ENCODE measurements at places on chromosomes 5 and 9.

DNA sequence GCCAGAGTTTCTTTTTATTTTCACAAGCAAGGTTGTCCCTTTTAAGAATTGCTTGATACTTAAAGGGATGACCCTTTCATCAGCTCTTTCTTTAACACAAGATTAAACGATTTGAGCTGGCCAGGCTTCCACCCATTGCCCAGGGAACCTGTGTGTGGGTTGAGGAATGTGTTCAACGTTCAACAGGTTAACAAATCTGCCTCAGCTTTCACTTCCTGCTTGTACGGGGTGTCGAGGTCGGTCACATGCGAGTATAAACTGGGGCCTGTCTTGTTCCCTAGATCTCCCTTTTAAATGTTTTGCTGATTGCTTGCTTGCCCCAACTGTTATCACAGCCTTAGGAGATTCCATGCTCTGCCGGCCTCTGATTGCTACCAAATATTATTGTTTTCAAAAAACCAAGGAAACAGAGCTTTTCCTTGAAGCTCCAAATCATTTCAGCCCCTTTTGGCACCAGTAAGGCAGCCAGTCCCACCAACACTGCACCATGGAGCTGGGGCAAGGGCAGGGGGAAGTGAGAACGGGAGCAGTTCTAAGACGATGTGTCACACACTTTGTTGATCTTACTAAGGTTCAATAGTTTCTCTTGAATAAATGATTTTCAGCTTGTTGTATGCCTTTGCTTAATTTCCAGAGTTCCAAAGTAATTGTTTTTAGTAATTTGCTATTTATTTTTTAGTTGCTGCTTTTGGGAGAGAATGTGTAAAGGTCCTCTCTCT is 10.7 kb upstream of the CLK4 start:
- DNase-seq: no peak

- no peak for DNase-seq
Observed at GRCh38 chr5:132465059-132465707, 25.4 kb downstream of the IRF1 start.

DNA sequence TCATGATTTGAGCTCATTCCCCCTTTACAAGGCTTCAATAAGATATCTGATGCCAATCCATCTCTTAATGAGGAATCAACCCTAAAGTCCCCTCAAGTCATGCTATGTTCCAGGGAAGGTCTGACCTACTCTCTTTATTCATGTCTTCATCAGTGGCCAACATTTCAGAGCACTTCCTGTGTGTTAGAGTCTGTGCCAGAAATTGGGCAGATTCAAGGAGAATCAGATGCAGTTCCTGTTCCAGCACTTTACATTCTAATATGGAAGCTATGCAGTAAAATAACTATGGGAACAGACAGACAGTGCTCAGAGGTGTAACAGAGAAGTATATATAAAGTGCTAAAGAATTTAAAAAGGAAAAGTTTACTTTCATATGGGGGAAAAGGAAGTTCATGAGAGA is 193.4 kb upstream of the NR4A3 start:
- DNase-seq: no peak

DNA sequence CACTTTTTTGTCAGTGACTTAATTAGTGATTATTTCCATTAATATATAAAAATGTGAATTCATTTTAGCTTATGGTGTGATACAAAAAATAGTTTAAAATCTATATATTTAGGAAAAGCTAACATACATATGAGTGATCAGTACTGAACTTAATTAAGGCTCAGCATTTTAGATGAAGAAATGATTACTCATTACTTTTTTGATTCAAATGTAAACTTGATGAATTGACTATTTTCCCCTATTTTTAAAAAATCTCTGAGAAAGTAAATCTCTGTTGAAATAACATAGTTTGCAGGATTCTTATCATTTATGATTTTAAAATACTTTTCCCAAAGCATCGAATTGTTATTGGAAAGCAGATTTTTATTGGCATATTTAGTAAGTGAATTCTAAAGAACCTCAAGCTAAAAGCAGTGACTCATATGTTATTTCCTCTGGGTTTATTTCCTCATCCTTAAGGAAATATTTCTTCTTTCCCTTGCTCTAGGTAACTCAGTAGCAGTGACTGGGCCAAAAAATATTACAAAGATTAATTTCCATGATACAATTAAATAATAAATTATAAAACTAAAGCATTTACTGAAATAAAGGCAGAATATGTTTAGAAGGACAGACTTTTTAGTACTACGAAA is 290.6 kb downstream of the FER start:
- DNase-seq: no peak

DNA sequence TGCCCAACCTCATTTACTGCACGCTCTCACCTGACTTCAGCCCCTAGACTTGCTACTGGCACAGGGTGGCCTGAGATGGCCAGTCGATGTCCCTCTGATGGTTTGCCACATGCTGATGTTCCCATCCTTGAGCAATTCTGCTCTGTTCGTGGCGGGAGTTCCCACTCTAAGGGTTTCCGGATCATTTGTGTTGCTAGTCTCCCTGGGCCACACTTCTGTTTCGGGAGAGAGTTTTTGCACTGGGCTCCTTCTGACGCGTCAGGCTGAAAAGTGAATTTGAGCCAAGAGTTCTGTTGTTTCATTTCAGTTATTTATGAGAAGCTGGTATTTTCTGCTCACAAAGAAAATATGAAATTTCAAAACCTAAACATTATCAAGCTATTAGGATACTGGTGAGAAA is 597.7 kb downstream of the BNC2 start:
- no peak for DNase-seq

DNA sequence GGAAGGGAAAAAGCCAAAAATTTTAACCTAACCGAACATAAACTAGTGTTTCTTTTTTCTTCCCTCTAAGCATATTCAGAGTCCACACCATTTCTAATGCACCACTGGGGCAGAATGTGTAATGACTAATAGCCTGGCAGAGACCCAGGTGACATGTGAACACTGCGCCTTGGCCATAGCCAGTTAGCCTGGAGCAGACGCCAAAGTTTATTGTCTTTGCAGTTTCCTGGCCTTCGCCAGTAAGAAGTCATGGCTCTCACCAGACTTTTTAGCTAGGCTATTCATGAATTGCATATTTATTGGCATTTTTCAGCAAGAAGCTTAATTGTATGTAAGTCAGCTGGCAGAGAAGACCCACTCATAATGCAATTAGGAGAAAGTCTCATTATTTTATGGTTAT is 182.8 kb upstream of the SLC27A6 start:
- DNase-seq: no peak

DNA sequence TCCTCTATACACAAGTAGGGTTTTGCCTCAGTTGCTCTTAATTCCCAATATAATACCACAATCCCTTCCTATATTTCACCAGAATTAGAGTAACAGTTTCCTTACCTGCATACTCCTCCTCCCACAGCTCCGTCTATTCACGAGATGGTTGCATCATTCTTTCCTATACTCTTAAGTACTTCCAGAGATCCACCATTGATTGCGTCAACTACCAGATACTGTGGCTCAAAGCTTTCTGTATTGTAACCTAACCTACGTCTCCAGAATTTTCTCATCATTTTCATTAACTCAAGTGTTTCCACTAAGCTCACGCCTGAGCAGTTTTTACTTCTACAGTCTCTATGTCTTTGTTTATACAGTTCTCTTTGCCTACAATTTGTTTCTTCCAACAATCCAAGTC is 31.2 kb upstream of the MINAR2 start:
- no peak for DNase-seq

GRCh38 chr9:130912932-130913598 is 16.5 kb upstream of the QRFP start:
- DNase-seq: no peak

DNA sequence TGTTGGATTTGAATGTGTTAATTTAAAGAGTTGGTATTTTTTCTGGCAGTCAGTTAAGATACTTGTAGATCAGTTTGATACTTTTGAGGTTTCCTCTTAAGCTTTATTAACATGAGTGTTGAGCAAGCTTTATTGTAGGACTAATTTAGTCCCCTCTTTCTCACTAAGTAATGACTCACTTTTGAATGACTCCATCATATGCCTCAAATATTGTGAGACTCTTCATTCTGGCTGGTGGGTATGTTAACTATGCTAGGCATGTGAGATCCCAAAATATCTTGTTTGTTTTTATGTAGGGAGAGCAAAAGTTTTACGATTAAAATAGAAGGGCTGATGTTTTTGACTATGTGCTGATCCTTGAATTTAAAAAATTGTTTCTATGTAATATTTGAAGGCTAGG is 355.7 kb downstream of the IZUMO3 start:
- DNase-seq: no peak

- DNase-seq: no peak
Observed at GRCh38 chr5:167642779-167643517, 648.5 kb upstream of the WWC1 start.

DNA sequence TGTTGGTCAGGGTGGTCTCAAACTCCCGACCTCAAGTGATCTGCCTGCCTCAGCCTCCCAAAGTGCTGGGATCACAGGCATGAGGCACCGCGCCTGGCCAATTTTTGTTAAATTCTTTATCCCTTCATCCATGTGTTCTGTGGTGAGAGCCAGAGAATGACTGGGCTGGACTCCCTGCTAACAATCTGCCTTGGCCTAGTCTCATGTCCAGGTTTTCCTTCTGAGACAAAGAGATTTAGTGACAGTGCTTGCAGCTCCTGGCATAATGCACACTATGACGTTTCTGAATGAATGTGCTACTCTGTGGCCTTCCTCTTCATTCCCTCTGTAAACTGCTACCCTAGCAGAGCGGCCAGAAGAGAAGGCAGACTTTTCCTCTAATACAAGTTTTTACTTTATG is 79.3 kb downstream of the FOXD1 start:
- DNase-seq: no peak

GRCh38 chr9:24738421-24738961 is 192.8 kb upstream of the IZUMO3 start:
- no peak for DNase-seq

DNA sequence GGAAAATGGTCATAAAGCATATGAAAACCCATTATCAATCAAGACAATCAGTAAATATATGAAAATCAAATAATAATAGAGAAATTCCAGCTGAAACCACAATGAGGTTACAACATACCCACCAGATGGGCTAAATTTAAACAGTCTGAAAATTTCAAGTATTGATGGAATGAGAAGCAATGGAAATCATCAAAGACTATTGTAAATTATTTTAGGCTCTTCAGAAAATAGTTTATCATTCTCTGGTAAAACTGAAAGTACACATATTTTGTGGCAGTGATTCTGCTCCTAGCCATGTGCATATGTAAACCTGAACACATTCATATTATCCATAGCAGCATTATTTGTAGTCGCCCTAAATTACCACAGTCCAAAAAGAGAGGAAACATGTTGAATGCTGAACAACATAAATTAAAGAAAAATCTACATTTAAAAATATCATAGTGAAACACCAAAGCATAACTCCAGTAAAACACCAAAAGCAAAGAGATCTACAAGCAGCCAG is 215.3 kb downstream of the PRELID2 start:
- DNase-seq: no peak

- no peak for DNase-seq
Observed at GRCh38 chr5:132456987-132457361, 33.6 kb downstream of the IRF1 start.

- DNase-seq: no peak
Observed at GRCh38 chr9:137452761-137453642, 6.1 kb downstream of the NSMF start.

DNA sequence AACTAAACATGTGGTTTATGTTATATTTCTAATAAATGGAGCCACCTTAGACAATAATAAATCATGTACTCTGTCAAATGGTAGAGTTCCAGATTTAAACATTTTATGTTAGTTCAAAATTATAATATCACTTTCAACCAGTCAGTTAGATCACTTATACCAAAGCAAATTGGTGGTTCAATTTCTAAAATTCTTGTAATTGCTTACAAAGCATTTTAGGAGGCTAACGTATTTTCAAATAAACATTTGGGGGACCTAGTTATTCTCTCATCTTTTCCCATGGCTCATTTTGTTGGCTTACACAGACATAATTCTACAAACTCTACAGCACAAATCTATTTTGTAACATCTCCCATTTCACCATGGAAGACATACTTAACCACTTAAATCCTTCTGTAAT is 39.9 kb downstream of the EDIL3 start:
- DNase-seq: no peak

- no peak for DNase-seq
Observed at GRCh38 chr9:75830303-75830702, 60.2 kb upstream of the PCSK5 start.

GRCh38 chr5:93342563-93343061 is 238.4 kb downstream of the NR2F1-AS1 start:
- no peak for DNase-seq

GRCh38 chr5:139402561-139403158 is 1.2 kb downstream of the SPATA24 start:
- DNase-seq: no peak

- DNase-seq: no peak
Observed at GRCh38 chr5:81657386-81657785, 93.5 kb downstream of the SSBP2 start.

DNA sequence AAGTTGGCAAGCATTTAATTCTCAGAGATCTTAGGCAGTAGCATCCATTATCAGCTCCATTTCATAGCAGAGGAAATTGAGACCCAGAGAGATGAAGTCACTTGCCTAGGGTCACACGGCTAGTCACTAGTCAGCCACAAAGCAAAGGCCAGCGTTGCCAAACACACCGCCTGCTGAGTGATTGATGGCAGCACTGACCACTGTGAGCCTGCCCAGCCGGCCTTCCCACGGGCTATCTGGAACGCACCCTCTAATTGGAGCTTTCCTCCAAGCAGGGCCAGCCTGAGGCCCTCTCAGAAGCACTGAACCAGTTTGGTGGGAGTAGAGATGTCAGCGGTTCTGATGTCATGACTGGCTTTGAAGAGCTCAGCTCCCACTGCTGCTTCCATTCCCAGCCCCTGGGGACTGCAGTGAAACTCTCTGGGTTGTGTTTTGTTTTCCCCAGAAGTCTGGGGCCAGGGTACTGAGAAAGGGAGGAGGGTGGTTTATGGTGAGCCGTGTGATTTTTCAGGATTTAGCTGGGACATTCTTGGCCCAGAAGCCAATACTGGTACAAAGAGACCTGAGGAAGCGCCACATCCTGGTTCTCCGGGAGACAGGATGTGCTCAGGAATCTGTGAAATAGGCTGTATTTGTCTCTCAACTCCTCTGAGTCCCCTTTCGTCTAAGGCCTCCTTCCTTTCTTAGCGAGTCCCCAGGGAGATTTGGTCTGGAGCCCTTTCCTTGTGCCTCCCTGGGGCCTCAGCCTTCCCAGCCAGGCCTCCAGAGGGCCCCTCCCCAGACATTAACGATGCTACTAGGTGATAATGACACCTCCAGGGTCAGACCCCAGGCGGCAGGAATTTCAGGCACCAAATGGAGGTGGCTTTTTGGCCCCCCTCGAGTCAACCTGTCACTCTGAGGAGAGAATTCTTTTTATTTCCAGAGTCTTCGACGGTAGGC is 44.5 kb downstream of the SPRY4 start:
- DNase-seq: no peak

- DNase-seq: no peak
Observed at GRCh38 chr5:178063277-178063676, 50.1 kb upstream of the N4BP3 start.

GRCh38 chr5:83085106-83085505 is 7.8 kb downstream of the XRCC4 start:
- no peak for DNase-seq

GRCh38 chr5:149133795-149134777 is 7.2 kb upstream of the ABLIM3 start:
- no peak for DNase-seq
